ENCODE measurements at places on chromosomes 5 and 9.
A peak's percentile ranks its signal among the peaks of the same experiment; 100 is the strongest.

DNA sequence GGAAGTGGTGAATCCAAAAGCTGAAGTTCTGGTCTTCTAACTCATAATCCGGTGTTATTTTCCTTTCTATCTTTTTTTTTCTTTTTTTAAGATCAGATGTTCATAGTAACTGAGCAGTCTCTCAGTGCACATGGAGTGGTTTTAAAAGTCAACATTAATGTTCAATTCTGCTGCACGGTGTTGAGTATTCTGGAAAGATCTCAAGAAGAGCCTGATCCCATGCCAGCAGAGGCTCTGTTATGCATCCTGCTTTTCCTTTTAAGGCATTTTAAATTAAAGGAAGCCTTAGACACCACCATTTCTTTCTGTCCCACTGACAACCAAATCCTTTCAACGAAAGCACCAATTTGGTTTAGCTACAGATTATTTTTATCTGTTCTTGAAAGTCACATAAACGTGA, 33.4 kb downstream of the SEMA5A start:
- DNase-seq = no peak

- DNase-seq = no peak
Measured at GRCh38 chr5:138772986-138773594, 19.9 kb downstream of the CTNNA1 start.

DNA sequence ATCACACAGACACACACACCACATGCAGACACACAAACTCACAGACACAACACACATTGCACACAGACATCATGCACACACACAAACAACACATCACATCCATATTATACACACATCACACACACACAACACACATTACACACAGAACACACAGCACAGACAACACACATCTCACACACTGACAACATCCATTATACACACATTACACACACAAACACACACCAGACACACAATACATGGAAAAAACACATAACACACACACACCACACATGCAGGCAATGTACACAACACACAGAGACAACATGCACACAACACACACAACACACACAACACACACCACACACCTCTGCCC, 4.8 kb upstream of the CCDC187 start:
- DNase-seq = no peak

- no peak for DNase-seq
Measured at GRCh38 chr5:167699432-167699831, 592.0 kb upstream of the WWC1 start.

DNA sequence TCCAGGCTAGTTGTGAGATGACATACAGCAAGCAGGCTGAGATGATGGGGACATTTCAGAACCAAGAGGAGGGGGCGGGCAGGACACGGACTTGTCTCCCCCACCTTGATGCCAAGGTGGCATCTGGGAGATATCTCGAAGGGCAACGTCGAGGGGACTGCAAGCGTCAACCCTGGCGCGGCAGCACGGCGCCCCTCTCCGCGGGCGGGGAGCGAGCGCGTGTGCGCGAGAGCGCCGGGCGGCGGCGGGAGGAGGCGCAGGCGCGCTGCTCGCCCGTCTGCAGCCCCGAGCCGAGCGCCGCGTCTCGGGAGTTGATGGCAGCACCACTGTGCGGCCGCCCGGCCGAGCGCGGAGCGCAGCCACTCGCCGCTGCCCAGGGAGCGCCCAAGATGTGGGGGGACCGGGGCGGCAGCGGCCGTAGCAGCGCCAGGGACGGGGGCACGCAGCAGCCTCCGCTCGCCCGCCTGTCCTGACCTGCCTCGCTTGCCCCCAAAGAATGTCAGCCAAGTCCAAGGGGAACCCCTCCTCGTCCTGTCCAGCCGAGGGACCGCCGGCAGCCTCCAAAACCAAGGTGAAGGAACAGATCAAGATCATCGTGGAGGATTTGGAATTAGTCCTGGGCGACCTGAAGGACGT, at the start of gene PRR16:
Gene PRR16, plus strand, starts transcription at position 310 of the 636 bp plus-strand sequence.
- peak; percentile 54 for DNase-seq

Measured in activated CD8-positive, alpha-beta memory T cell treated with anti-CD3 and anti-CD28 coated beads for 24 hours (primary cell).